ENCODE measurements at places on chromosomes 1 and 21.

- DNase-seq, result peak; percentile 48
Observed at GRCh38 chr1:38451541-38451993, 405.0 kb upstream of the POU3F1 start.

GRCh38 chr1:18109058-18109755, 1.6 kb downstream of the IGSF21 start:
- peak; percentile 24 for DNase-seq

GRCh38 chr1:212512816-212513559, 80.3 kb downstream of the NENF start:
- peak; percentile 98 for DNase-seq

- no peak for DNase-seq
Observed at GRCh38 chr1:21355956-21356355, 65.7 kb upstream of the ECE1 start.

- peak; percentile 15 for DNase-seq
Observed at GRCh38 chr1:166164995-166165660, 1.7 kb downstream of the FAM78B start.

- peak; percentile 81 for DNase-seq
Observed at GRCh38 chr1:153790966-153791647, 15.9 kb downstream of the SLC27A3 start.

DNA sequence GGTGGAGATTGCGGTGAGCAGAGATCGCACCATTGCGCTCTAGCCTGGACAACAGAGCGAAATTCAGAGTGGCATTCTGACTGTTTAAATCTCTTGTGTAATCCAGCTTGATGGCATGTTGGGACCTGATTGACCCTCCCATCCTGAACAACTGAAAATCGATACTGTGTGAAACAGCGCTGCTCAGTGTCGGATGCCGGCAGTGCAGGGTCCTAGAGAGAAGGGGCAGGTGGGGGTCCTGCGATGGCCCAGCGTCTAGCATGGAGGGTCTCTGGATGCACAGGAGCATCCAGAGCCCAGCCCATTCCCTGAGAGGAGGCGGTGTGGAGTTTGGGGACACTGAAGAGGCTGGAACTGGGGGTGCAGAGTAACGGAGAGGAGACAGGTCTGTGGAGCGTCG, 15.8 kb downstream of the AGT start:
- no peak for DNase-seq

- no peak for DNase-seq
Observed at GRCh38 chr1:104621221-104621620, 871.5 kb downstream of the AMY1C start.

DNA sequence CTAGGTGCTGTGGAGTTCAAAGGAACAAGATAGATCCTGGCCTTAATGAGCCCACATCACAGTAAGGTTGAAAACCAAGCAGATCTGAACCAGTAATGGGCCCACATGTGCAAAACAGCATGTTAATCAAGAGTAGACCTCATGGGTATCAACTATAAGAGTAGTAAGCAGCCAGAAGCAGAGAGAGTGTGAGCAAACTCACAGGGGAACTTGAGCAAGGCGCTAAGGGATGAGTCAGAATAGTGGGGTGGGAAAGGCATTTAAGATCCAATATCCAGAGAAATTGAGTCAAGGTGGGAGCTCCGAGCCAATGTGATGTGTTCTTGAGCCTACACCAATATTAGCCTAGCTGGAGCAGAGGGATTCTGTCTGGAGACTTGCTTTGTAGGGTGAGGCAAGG, 52.4 kb upstream of the GJA5 start:
- DNase-seq, result no peak

- DNase-seq, result no peak
Observed at GRCh38 chr1:168621356-168621755, 45.0 kb downstream of the XCL1 start.

DNA sequence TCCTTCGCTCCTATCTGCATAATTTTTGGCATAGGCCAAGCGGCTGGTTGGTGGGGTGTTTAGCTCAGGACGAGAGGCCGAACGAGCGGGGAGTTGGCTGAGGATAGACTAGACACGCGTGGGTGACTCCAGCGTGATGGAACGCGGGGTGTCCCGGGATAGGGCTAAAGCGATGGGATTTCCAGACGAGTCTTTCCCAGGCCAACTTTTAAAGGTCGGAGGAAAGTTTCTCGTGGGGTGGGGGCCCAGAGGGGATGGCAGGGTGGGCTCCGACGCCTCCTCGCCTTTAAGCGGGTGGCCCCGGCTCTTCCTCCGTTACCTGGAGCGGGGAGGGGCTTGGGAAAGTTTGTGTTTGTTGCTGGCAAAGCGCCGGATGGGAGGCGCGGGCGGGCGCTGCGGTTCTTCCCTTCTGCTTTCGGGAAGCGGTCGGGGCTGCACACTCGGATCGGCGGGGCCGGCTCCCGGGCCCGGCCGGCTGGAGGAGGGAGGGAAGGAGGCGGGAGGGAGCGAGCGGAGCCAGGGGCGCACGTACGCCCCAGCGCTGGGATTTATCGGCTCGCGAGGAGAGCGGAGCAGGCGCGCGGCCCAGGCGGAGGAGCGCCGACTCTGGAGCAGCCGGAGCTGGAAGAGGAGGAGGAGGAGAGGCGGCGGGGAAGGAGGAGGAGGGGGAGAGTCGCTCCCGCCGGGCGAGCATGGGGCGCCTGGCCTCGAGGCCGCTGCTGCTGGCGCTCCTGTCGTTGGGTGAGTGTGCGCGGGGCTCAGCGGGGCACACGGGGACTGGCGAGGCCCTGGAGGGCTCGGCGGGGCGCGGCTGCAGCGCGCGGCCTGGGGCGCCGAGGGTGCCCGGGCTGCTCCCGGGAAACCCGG, at the start of gene PTGFRN:
Gene PTGFRN, plus strand, starts transcription at position 405 of the 867 bp plus-strand sequence. Its CDS starts 288 bp downstream, at position 693.
- DNase-seq, result peak; percentile 66

DNA sequence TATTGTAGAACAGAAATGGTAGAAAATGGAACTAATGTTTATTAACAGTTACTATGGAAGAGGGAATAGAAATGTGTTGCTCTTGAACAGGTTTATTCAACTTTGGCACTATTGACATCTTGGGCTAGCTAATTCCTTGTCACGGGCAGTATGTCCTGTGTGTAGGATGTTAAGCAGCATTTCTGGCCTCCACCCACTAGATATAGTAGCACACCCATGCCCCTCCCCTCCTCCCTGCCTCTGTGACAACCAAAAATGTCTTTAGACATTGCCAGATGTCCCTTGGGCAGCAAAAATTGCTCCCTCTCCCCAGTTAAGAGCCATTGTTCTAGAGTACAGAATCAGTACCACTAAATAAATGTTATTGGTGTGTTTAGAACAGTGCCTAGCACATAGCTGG, 91.4 kb upstream of the TPTE start:
- no peak for DNase-seq

DNA sequence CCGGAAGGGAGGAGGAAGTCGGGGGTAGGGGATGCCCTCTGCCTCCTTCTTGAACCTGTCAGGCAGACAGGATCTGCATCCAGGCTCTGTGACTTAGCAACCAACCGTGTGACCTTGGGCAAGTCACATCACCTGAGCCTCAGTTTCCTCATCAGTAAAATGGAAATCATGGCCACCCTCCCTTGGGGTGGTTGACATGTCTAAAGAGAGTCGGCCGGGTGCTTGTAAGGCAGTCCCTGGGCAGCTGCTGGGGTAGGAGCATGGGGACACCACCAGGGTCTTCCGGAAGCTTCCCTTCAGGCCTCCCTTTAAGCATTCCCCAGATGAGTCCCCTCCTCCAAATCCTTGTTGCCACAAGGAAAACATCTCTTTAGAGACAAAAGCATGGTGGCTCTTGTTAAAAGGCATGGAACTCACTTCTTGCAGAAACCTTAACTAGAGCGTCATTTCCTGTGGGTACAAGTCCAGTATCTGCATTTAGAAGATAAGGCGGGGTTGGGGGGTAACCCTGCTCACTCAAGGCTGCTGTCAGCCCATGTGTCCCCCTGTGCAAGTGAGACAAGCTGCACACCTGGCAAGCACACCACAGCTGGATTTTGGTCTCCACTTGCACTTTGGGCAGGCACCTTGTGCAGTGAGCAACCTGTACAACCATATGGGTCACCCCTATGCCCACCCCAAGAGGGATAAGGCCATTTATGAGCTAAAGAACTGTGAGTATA, 10.4 kb downstream of the CLCNKB start:
- DNase-seq, result no peak

DNA sequence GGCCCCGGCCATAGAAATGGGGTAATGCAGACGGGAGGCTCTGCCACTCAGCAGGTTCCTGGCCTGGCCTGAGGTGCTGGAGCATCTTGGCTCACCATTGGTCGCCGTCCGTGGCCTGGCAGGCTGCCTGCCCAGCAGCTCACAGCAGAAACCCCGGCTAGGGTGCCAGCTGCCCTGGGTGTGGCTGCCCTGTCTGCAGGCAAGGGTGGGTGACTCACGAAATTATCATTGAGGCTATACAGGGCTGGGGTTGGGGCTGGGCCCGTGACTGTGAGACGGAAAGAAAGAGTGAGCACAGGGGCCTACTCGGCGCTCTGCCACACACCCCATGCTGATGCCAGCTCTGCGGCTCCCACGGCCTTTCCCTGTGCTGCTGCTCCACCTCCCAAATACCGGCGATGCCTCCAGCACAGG, 8.0 kb upstream of the PKP1 start:
- DNase-seq, result peak; percentile 97

- DNase-seq, result no peak
Observed at GRCh38 chr1:234000557-234001041, 96.1 kb downstream of the SLC35F3 start.

GRCh38 chr1:172168597-172168872, 251.9 kb upstream of the C1orf105 start:
- no peak for DNase-seq

DNA sequence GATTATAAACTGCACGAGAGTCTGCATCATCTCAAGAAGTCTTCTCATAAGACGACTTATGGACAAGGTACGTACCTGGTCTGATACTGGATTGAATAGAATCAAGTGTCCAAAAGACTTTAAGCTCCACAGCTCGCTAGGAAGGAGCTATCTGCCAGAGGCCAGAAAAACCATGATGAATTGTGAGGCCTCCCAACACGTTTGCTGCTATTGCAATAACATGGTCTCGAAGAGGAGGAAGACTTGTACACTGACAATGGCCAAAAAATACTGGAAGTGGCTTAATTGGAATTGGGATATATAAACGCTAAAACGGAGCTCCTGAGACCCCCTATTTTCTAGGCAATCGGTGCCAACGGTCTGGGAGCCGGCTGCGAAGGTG, 534 bp downstream of the DNAJC28 start:
- peak; percentile 17 for DNase-seq

DNA sequence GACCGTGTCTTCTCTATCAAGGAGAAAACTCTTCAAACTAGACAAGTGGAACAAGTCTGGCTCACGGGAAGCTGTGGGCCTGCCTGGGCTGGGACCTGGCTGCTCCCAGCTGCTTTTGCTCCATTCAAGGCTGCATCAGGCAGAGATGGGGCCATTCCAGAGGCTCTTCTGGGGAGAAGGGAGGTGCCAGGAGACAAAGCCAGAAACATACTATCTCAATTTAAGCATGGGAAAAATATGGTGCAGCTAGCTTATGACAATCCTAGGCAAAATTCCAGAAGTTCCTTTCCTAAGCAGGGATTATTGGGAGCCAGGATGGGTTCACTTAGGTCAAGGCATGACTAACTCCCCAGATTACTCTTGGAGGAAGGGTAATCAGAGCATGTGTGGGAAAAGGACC, 90.8 kb upstream of the SLC2A1 start:
- DNase-seq, result no peak

- no peak for DNase-seq
Observed at GRCh38 chr1:103265551-103265950, 157.2 kb upstream of the COL11A1 start.

GRCh38 chr1:23899070-23899469, 14.1 kb downstream of the CNR2 start:
- DNase-seq, result peak; percentile 46

- DNase-seq, result no peak
Observed at GRCh38 chr1:4081806-4082711, 182.0 kb upstream of the C1orf174 start.

Data from M059J (cell line).